Caki2 (cell line): ENCODE measurements at places on chromosomes 6 and 20.

DNA sequence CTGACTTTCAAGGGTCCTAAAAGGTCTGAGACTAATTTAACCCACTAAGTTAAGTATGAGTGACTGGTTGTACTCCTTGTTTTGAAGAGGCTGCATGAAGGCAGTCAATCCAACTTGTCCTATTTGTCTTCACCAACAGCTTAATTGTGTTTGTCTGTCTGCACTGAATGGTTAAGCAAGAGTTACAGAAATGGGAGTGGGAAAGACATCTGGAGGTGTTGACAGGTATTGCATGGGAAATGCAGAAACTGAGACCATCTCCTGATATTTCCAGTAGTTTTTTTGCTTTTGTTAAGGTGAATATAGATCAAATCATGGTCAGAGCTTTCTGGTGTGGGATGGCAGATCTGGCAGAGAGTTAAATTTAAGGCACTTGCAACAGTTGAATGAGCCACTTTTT, 6.5 kb downstream of the FUT9 start:
- no peak for DNase-seq

DNA sequence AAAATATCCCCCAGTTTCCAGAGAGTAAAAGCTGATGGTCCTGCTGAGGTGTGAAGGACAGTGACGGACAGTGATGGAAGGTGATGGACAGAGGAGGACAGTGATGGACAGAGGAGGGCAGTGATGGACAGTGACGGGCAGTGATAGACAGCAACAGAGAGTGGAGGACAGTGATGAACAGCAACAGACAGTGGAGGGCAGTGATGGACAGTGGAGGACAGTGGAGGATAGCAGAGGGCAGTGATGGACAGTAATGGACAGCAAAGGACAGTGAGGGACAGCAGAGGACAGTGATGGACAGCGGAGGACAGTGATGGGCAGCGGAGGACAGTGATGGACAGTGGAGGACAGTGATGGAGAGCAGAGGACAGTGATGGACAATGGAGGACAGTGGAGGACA, 2.7 kb upstream of the NKAIN4 start:
- DNase-seq, result no peak

- no peak for DNase-seq
These were observed 10.3 kb upstream of the PDYN start for GRCh38 chr20:2004171-2004570.

DNA sequence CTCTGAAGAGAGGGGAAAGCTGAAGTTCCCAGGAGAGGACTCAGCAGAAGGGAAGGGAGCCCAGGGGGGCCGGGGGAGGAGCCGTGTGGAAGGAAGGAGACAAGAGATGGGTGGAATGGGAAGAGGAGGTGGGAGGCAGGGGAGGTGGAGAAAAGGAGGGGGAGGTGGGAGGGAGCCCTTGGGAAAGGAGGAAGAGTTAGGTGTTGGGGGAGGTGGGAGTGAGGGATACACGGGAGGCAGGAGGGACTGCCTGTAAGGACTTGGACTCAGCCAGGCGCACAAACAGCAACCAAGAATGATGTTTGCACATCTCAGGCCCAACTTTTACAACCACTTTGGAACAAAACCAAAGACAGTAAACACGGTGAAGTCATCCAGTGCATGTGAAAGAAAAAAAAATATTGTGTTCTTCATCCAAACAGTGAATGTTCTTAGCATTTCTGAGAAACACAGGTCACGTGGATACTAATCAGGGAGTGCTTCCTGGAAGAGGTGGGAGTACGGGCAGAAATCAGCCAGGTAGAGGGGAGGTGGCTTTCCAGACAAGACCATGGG, 17.4 kb upstream of the LSM14B start:
- DNase-seq, result no peak

- no peak for DNase-seq
These were observed 24.4 kb downstream of the MYLIP start for GRCh38 chr6:16153211-16153820.

GRCh38 chr20:52124821-52125220, 66.8 kb downstream of the ZFP64 start:
- DNase-seq, result no peak
